DND-41 (cell line): ENCODE measurements at places on chromosomes 1 and 21.

GRCh38 chr1:36481771-36482723 is 666 bp downstream of the CSF3R start:
- H3K4me3 ChIP-seq: no peak overlapping the region
- no peak overlapping the region for H3K27ac ChIP-seq
- H3K27me3 ChIP-seq: peaks cover 4% of the 10 kb centered on the region
- H3K4me1 ChIP-seq: no peaks in the 10 kb centered on the region
- DNase-seq: no peak

GRCh38 chr1:200991097-200991614 is 32.4 kb downstream of the KIF21B start:
- no peak overlapping the region for H3K4me3 ChIP-seq
- no peak for DNase-seq
- no peak overlapping the region for H3K27ac ChIP-seq
- H3K4me1 ChIP-seq: no peaks in the 10 kb centered on the region
- peaks cover 97% of the 10 kb centered on the region for H3K36me3 ChIP-seq

DNA sequence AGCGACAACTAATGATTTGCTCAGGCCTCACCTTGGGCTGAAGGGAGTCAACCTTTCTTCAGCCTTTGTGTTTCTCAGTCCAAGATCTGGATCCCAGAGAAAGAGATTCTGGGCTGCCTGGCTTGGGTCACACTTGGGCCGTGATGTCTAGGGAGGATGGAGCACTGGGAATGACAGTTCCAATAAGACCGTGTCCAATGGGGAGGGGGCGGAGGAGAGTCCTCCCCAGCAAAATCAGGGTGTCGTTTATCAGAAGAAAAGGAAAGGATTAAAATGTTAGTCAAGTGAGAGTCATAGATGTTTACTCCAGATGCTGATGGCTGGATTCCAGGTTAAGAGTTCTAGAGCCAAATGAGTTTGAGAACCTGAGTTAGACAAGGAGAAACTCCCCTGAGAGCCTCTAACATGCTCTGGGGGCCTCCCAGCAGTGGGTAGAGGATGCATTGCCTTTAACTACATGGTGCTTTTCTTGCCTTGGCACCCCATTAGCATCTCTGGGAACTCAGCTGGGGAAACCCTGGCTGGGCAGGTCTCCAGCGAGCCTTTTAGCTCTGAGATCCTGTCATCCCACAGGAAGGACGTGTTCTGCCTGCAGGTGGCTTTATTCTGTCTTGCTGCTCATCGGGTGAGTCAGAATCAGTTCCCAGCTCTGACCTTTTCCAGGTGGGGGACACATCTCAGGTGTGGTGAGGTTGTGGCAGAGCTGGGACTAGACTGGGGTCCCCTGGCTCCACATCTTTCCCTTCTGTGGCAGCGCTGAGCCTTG is 22.2 kb downstream of the NIPAL3 start:
- no peaks in the 10 kb centered on the region for H3K4me1 ChIP-seq
- H3K36me3 ChIP-seq: peaks cover 4% of the 10 kb centered on the region; the same call in 1 of the 2 replicates
- H3K27me3 ChIP-seq: no peaks in the 10 kb centered on the region
- no peak for DNase-seq

DNA sequence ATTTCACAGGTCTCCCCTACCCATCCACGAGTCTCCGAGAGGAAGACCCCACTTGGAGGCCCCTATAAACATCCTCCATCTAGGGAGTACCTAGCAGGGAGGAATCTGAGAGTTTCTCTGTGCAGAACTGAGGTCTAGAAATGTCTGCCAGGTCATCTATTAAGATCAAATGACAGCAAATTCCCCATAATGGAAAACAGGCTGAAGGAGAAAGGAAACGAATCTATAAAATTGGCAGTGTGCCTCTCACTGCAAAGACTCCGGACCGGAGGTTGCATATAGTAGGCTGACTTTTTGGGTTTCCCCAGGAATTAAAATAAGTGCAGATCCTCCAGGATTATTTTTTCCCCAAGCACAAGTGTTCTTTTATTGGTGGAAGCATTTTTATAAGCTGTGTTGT is 57.7 kb downstream of the NMNAT2 start:
- no peak overlapping the region for H3K4me3 ChIP-seq
- peaks cover 13% of the 10 kb centered on the region for H3K27me3 ChIP-seq
- no peaks in the 10 kb centered on the region for H3K36me3 ChIP-seq

DNA sequence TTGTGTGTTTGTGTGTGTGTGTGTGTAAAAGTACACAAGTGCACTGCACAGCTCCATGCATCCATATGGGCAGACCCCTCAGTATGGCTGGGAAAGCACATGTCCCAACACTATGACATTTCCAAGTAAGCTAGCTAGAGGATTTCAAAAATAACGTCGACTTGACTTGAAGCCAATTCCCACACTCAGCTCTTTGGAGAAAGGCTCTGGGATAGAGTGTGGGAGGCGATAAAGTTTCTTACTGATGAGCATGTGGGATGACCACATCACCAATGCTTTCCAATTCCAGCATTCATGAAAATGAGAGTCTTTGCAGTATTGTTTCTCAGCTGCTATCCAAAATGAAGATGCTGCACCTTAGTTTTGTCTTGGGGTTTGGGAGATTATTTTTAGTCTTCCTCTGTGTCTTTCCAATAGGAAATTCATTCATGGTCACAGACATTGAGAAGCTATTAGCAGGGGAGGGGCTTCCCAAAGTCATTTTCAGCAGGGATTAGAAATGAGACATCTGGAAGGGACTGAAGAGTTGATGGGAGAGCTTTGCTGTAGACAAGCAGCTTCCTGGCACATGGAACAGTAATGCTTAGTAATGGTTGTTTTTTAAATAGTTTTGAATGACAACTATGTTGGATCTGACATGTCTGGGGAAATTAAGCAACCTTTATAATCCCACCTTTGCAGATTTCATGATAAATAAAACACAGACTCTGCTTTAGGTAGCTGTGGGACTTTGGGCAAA is 143.5 kb downstream of the ASTN1 start:
- H3K4me3 ChIP-seq: no peak overlapping the region
- H3K36me3 ChIP-seq: no peaks in the 10 kb centered on the region

DNA sequence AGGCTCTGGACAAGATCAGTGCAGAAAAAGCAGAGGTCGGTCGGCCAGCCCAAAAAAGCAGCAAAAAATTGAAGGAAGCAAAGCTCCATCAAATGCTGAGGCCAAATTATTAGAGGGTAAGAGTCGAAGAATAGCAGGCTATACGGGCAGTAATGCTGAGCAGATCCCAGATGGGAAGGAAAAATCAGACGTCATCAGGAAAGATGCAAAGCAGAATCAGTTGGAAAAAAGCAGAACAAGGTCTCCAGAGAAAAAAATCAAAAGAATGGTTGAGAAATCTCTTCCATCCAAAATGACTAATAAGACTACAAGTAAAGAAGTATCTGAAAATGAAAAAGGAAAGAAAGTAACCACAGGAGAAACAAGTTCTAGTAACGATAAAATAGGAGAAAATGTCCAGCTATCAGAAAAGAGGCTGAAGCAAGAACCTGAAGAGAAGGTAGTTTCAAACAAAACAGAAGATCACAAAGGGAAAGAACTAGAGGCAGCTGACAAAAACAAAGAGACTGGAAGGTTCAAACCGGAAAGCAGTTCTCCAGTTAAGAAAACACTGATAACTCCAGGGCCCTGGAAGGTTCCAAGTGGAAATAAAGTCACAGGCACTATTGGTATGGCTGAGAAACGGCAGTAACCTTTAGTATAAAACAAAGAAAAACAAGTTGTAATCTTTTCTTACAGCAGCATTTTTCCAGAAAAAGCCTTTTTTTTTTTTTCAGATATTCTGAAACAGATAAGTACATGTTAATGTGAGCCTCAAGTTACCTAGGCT is 75.7 kb downstream of the PHTF1 start:
- no peaks in the 10 kb centered on the region for H3K27me3 ChIP-seq
- DNase-seq: no peak
- H3K4me3 ChIP-seq: no peak overlapping the region
- no peaks in the 10 kb centered on the region for H3K4me1 ChIP-seq

- peaks cover 16% of the 10 kb centered on the region for H3K4me1 ChIP-seq
- H3K27ac ChIP-seq: no peak overlapping the region
- no peaks in the 10 kb centered on the region for H3K36me3 ChIP-seq
- peak; percentile 35 for DNase-seq
These were observed 778 bp downstream of the EVI5 start for GRCh38 chr1:92784021-92784638.

GRCh38 chr1:43573066-43573800 is 42.5 kb downstream of the PTPRF start:
- H3K4me3 ChIP-seq: no peak overlapping the region
- no peaks in the 10 kb centered on the region for H3K36me3 ChIP-seq
- no peaks in the 10 kb centered on the region for H3K27me3 ChIP-seq
- no peaks in the 10 kb centered on the region for H3K4me1 ChIP-seq

DNA sequence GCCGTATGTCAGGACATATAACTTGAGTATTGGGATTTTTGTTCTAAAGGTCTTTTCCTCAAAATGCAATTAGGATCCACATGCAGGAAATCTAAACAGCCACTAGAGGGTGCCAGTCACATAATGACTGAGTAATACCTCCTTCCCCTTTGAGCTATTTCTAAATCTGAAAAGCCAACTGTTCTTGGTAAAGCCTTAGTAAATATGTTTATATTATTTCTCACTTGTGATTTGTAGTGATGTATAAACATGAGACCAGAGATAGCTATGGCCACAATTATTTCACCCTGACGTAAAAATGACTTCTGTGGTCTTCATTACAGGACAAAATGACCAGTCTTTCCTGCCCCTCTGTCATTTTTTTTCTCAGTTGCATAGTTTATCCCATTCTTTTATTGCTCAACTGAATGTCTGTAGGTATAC is 41.0 kb upstream of the DR1 start:
- H3K36me3 ChIP-seq: no peaks in the 10 kb centered on the region
- no peak overlapping the region for H3K27ac ChIP-seq
- peak; percentile 59 for DNase-seq
- H3K4me1 ChIP-seq: no peaks in the 10 kb centered on the region
- no peak overlapping the region for H3K4me3 ChIP-seq
- no peaks in the 10 kb centered on the region for H3K27me3 ChIP-seq

GRCh38 chr1:87588495-87588894 is 259.8 kb downstream of the LMO4 start:
- no peak for DNase-seq
- no peak overlapping the region for H3K27ac ChIP-seq
- H3K4me3 ChIP-seq: no peak overlapping the region
- no peaks in the 10 kb centered on the region for H3K36me3 ChIP-seq

DNA sequence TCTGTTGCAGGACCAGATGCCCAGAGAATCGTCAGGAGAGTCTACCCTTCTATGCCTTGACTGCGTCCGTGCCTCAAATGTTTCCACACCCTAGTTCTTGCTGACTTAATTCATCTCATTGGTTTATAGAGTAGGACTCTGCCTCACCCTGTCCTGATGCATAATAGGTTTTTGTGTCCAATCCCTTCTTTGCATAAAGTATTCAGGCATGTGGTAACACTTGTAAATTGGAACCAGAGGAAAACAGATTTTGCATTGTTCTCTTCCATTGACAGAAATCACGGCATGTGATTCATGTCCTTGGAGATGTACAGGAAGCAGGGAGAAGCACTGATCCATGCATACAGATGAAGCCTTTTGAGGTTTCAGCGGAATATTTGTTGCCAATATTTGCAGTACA is 29.5 kb downstream of the PLPPR5 start:
- DNase-seq: no peak
- no peaks in the 10 kb centered on the region for H3K36me3 ChIP-seq
- H3K4me3 ChIP-seq: no peak overlapping the region
- H3K4me1 ChIP-seq: no peaks in the 10 kb centered on the region

GRCh38 chr1:56394298-56394697 is 185.1 kb downstream of the PLPP3 start:
- no peaks in the 10 kb centered on the region for H3K27me3 ChIP-seq
- H3K4me3 ChIP-seq: no peak overlapping the region
- no peak overlapping the region for H3K27ac ChIP-seq
- DNase-seq: no peak
- no peaks in the 10 kb centered on the region for H3K36me3 ChIP-seq

- no peak for DNase-seq
- H3K36me3 ChIP-seq: no peaks in the 10 kb centered on the region
- H3K27ac ChIP-seq: no peak overlapping the region
- H3K4me1 ChIP-seq: no peaks in the 10 kb centered on the region
These were observed 682.9 kb upstream of the ADAMTS5 start for GRCh38 chr21:27649762-27650161.

DNA sequence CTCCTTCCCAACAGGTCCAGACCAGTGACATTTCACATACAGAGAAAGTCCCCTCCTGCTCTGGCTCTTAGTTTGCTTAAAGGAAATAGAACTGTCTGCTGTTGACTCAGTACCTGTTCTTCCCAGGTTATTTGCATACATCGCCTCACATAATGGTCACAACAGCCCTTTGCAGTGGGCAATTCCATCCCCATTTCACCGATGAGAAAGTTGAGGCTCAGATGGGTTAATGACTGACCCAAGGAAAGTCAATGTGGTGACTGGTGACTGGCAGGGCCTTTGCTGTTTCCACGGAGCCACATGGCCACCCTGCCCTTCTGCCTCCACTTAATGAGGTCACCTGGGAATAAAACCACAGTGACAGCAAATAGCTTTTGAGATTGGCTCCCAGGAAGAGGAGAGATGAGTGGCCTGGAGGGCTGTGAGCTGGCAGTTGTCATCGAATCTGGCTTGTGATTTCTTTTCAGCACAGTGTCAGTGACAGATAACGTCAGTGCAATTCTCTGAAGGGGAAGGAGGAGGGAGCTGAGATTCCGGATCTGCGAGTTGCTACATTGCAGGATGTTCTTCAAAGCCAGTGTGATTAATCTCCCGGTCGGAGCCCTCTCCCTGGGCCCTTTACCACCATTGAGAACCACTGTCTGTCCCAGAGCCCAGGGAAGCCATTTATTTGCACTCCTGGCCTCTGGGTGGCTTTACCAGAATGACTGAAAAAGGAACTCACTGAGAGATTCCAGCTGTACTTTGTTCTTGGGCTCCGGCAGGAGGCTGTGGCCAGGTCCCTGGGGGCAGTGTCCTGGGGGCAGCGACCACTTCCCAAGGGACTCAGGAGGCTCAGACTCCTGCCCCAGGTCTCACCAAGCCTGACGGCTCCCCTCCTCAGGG is 117.2 kb downstream of the CNIH3 start:
- H3K27me3 ChIP-seq: no peaks in the 10 kb centered on the region
- no peak overlapping the region for H3K4me3 ChIP-seq
- no peak overlapping the region for H3K27ac ChIP-seq
- DNase-seq: no peak

DNA sequence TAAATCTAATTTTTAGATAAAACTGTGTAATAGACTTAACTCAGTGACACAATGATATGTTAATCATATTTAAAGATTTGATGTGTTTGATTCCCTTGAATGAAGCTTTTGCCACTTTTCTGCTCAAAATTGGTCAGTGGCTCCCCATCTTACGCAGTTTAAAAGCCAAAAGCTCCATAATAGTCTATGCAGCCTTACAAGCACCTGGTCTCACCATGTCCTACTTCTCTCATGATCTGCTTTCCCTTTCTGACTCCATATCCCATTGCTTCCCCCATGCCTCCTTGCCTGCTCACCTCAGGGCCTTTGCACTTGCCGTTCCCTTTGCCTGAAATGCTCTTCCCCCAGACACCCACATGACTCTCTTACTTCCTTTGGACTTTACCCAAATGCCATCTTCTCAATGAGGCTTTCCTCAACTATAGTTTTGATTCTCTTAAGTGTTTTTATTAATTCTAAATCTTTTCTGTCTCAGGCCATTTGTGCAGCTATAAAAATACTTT is 1.9 kb downstream of the ZBTB8A start:
- peaks cover 16% of the 10 kb centered on the region for H3K4me1 ChIP-seq
- DNase-seq: no peak
- no peak overlapping the region for H3K27ac ChIP-seq
